ENCODE measurements at places on chromosomes 13 and 19.

- DNase-seq: no peak
Observed at GRCh38 chr19:7874076-7874896, at the start of gene PRR36. Gene PRR36, minus strand, starts transcription at chr19:7874390. Its CDS starts 701 bp downstream, at chr19:7873689.

- DNase-seq: no peak
Observed at GRCh38 chr13:71513411-71514033, 353.5 kb downstream of the DACH1 start.

DNA sequence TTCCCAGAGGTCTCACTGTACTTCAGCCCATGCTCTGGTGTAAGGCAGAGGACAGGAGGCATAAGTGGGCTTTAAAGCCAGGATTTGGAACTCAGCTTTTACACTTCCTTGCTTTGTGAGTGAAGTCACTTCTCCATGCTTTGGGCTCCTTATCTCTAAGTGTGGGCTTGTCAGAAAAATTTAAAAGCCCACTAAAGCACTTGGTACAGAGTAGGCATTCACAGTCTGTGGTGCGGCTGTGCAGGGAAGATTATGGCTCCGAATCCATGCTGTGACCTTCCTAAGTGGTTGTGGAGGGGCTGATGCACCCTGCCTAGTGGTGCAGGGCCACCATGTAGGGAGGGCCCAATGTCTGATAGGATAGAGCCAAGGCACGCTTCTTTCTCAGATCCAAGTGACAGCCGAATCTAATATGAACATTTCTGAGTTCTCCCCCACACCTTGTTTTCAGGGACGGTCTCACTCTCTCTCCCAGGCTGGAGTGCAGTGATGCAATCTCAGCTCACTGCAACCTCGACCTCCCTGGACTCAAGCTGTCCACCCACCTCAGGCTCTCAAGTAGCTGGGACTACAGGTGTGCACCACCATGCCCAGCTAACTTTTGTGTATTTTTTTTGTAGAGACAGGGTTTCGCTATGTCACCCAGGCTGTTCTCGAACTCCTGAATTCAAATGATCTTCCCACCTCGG lies 6.9 kb downstream of the TIMM29 start:
- DNase-seq: no peak

- no peak for DNase-seq
Observed at GRCh38 chr13:39245688-39246087, 207.4 kb downstream of the NHLRC3 start.

- DNase-seq: no peak
Observed at GRCh38 chr13:103945836-103946235, 879.6 kb upstream of the SLC10A2 start.

DNA sequence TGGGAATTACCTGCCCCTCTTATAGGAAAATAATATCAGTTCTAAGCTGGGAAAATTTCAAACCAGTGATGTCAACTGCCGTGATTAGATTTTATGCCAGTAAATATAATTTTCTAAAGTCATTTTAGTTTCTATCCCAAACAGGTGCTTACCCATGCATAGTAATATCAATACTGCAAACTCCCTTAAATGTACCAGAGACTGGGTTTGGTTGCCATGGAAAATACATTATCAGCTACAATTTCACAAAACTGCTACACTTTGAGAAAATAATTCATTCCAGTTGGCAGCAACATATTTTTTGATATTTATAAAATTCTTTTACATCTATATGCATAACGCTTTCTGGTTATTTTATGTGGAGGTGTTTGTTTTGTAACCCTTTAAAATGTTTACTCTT lies 143.5 kb downstream of the SLC7A1 start:
- DNase-seq: no peak

DNA sequence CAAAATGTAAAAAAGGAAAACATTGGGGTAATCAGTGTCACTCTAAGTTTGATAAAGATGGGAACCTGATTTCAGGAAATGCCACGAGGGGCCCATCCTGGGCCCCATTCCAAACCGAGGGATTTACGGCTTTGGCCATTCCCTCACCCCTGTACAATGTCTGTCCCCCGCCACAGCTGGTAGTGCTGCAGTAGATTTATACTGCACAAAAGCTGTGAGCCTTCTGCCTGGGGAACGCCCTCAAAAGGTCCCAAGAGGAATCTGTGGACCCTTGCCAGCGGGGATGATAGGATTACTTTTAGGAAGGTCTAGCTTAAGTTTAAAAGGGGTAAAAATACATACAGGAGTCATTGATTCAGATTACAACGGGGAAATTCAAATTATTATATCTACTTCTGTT lies 173.4 kb upstream of the SGCG start:
- DNase-seq: no peak

DNA sequence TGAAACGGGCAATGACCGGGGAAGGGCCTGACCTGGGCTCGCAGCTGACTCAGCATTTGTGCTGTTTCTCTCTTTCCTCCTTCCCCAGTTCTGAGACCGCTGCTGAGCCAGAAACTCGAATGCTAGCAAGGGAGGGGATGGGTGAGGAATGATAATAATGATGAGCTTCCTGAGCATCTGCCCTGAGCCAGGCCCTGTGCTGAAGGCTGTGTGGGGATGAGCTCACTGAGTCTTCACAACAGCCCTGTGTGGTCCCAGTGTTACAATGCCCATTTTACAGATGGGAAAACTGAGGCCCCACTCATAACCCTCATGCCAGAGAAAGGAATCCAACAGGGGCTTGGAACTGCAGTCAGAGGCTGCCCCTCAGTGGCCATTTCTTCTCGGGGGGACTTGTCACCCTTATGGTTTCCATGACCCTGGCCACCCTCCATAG lies 8.1 kb downstream of the SULT2B1 start:
- DNase-seq: no peak

DNA sequence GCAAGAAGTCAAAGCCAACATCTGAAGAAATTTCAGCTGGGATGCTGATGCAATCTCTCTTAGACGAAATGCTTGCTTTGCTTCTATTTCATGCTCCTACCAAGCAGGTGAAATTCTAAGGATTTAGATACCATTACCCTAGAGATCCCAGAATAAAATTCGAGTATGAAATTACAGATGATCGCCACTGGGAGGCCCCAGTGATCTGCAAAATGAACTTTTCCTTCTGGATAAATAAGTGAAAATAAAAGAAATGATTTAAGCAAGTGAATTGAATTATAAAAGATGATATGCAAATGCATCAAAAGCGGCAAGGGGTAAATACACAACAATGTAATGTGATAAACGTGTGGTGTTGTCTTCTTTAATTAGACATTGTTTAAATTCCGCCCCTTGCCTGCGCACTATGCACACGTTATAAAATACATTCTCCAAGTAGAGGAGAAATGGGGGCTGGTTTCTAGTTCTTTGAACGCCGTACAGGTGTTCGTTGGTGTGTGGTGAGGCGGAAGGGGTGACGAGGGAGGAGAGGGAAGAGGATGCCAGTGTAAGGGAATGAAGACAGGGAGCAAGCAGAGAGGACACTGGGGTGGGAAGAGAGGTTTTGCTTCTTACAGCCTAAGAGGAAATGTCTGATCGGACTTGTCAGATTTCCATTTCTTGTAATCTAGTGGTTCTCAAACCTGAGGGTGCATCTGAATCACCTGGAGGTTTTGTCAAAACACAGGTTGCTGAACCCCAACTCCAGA lies 58.0 kb downstream of the ERCC5 start:
- no peak for DNase-seq

GRCh38 chr13:110259651-110260050 lies 47.3 kb downstream of the COL4A1 start:
- DNase-seq: no peak

DNA sequence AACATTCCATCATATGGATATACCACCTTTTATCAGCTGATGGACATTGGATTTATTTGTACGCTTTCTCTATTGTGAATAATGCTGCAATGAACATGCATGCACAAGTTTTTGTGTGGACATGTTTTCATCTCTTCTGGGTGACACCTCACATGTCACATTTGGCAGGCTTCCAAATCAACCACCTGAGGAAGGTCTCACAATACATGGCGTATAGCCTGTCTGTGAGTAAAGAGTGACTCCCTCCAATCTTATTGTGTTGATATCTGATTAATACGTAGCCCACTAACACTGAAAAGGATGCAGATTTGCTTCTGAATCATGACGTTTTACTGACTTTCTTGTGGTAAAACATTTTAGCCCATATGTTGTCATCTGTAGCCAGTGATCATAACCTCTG lies 61.1 kb downstream of the SLC15A1 start:
- no peak for DNase-seq

GRCh38 chr13:78827471-78827870 lies 168.5 kb upstream of the OBI1 start:
- DNase-seq: no peak

GRCh38 chr13:41694545-41695301 lies 237.4 kb downstream of the RGCC start:
- DNase-seq: peak; percentile 70

DNA sequence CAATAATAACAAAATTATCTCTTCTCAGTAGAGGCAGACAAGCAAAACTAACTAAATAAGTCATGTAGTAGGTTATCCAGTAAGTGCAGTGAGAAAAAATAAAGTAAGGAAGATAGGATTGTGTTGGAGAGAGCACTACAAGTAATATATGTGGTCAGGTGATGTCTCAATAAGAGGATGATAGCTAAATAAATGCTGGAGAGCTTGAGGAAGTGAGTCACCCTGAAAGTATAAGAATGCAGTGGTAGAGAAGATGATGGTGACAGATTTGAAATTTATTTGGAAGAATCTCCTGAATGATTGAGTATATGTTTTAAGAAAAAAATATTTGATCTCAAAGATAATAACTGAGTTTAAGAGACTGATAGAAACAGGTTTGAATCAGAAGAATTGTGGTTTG lies 152.2 kb upstream of the PRR20A start:
- DNase-seq: no peak

- DNase-seq: no peak
Observed at GRCh38 chr19:28927456-28927855, 285.5 kb downstream of the UQCRFS1 start.

GRCh38 chr13:110571896-110572777 lies 10.6 kb upstream of the RAB20 start:
- DNase-seq: no peak

DNA sequence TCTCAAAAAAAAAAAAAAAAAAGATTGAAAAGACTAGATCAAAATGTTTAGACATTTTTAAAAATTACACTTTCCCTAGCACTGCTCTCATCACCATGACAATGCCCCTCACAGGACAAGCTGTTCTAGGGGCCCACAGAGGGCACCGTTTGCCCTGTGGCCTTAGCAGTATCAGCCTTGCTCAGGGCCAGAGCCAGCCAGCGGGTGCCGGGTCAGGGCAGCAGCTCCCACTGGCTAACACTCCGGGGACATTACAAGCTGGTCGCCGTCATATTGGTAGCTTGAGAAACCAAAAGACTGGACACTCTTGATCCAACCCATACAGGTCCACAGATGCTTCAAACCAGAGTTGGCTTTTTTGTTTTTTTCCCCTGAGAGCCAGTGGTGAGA lies 18.0 kb downstream of the CAPN12 start:
- DNase-seq: no peak

DNA sequence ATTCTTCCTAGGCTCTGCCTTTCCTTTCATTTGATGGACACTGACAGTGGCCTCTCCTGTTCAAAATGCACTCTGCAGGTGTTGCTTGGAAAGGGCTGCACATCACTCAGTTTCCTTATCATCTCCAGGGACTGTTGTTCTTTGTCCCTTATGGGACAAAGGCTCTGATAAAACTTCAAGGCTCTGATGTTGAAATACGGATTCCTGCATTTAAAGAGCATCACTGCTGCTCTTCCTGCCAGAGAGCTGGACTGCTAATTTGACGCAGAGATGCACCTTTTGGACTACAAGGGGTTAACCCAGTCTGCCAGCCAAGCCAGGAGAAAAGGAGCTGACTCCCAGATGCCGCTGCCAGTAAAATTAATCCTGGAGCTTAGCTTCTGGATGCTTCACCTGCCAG lies 952.1 kb downstream of the DIAPH3 start:
- DNase-seq: no peak

Data from AG04450 (cell line).